ENCODE measurements at places on chromosomes 7 and 10.

- no peak for DNase-seq
These were observed 452.2 kb upstream of the SORCS1 start for GRCh38 chr10:107616463-107617410.

GRCh38 chr7:39946693-39947092 lies 3.4 kb upstream of the CDK13 start:
- no peak for DNase-seq

DNA sequence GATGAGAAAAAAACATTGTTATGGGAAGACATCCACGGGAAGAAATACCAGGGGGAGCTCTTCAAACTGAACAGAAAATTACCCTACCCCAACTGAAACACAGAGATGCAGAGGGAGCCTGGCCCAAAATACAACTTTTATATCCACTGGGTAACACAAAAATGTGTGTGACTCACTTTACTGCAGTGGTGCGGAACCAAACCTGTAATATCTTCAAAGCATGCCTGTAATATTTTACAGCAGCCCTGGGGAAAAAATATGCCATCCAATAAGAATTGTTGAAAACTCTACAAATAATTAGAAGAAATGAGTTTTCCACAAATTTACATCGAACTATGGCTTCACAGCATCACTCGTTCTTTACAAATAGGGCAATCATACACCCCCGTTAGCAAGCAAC lies 49.8 kb upstream of the SRRM3 start:
- no peak for DNase-seq

GRCh38 chr7:144787127-144787526 lies 48.7 kb downstream of the TPK1 start:
- no peak for DNase-seq

DNA sequence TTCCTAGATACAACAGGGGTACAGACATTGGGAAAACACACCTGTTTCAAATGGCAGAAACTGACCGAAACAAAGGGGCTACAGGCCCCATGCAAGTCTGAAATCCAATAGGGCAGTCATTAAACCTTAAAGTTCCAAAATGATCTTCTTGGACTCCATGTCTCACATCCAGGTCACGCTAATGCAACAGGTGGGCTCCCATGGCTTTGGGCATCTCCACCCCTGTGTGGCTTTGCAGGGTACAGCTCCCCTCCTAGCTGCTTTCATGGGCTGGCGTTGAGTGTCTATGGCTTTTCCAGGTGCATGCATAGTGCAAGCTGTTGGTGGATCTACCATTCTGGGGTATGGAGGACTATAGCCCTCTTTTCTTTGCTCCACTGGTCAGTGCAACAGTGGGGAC lies 248.1 kb upstream of the RHOBTB1 start:
- no peak for DNase-seq

GRCh38 chr7:90290244-90291113 lies 30.6 kb downstream of the FAM237B start:
- no peak for DNase-seq

DNA sequence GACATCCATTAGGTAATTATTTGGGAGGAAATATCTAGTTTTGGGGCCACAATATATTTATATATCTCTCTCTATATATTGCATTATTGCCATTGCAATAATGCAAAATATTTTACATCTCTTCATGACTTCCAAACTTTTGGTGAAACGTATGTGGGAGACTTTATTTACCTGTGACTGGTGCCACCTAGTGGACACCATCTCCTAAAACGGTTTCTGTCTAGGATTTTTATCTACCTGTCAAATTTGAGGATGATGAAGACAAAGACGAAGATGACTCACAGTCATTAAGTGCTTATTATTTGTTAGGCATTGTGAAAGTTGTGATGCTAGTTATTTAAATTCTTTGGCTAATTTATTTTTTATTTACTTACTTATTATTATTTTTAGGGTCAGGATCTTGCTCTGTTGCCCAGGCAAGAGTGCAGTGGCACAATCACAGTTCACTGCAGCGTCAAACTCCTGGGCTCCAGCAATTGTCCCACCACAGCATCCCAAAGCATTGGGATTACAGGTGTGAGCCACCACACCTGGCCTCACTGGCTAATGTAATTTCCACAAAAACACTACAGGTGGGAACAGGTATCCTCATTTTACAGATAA lies 18.7 kb upstream of the CBLL1 start:
- DNase-seq: peak; percentile 25

DNA sequence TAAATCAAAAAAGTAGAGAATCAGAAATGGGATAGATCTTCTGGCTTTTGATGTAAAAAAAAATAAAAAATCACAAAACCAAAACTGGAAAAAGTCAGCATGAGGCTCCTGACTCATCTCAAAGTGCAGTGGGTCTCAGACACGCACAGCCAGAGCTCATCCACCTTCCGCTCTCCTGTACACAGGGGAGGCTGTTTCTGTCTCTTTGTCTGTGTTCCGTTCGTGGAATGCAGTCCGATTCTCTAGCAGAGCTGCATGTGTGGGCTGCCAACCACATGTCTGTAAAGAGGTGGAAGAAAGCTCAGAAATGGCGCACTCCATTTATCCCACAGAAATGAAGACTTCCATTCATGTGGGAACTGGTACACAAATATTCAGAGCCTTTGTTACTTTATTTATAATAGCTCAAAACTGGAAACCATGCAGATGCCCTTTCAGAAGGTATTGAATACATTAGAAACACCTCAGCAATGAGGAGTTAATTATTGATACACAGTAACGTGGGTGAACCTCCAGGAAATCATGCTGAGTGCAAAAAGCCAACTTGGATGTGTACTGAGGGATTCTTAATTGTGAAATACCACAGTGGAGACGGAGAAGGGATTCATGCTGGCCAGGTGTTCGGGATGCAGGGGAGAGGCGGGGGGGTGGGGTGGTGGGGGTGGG lies 123.3 kb downstream of the TRRAP start:
- no peak for DNase-seq
